H4 (cell line): ENCODE measurements at places on chromosomes 6 and 20. TPM values are rescaled to one million over a fixed set of nuclear protein-coding genes. Genes with fewer than 3 reads are reported as not detected.

DNA sequence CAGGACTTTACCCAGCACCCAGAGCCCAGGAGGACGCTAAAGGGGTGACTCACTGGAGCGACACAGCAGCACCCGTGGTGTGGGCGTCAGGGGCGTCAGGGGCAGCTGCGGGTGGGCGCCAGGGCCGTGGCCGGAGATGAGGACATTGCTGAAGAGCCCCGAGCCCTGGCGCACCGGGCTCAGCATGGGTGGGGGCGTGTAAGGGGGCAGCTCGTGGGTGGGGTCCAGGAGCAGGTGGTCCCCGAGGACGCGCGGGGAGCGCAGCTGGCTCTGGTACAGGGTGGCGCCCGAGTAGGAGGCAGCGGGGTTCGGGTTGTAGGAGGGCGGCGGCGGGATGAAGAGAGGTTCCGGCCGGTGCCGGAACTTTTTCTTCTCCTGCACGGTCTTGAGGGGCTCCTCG, 41.6 kb upstream of the MRPS10 start:
- no peak for DNase-seq

- DNase-seq = no peak
Measured at GRCh38 chr6:26284537-26285142, 80.4 kb upstream of the BTN3A2 start.

DNA sequence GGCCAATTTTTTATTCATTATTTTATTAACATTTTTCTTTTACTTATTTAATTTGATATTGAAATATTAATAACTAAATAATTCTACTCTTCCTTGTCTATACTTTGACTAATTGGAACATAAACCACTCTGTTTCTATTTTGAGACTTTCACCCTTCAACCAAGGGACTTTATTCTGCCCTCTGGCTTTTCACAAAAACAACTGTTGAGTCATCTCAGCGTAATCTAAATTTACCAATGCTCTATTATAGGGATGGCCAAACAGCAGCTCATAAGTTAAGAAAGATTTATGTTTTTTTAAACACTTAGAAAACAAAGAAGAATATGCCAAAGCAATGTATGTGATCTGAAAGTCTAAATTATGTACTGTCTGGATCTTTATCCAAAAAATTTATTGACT, 46.7 kb downstream of the DOP1A start:
- DNase-seq = no peak

The KCNB1 gene
- total RNA-seq = 0.02 TPM in 1 of 2 replicates, not detected in the other
